ENCODE measurements at places on chromosomes 2 and 18. TPM values are rescaled to one million over a fixed set of nuclear protein-coding genes. Genes with fewer than 3 reads are reported as not detected.

MYO7B gene
- total RNA-seq: not detected

PSMA8 gene
- total RNA-seq: not detected

MERTK gene
- 22.3 TPM for total RNA-seq

PSMD1 gene
- 169 TPM for total RNA-seq

NAT8 gene
- not detected for total RNA-seq

ELP2 gene
- 136 TPM for total RNA-seq

CDK5R2 gene
- total RNA-seq: 1.3 TPM

GPR45 gene
- not detected for total RNA-seq

HRH4 gene
- not detected for total RNA-seq

VAMP5 gene
- total RNA-seq: 6.3 TPM

MATN3 gene
- 44.7 TPM for total RNA-seq

LRRC30 gene
- total RNA-seq: not detected

FBLN7 gene
- 3.6 TPM for total RNA-seq

FOXD4L1 gene
- 0.15 TPM for total RNA-seq

GALNT13 gene
- total RNA-seq: 9.8 TPM

SETBP1 gene
- 13.1 TPM for total RNA-seq

VIT gene
- total RNA-seq: 0.53 TPM

PLEK gene
- not detected for total RNA-seq

MRPL33 gene
- total RNA-seq: 73.7 TPM

SFTPB gene
- total RNA-seq: not detected

ARL5A gene
- total RNA-seq: 63.3 TPM

TEX44 gene
- not detected for total RNA-seq
